Lung (tissue), 17 donors: ENCODE measurements at places on chromosomes 2 and 18. TPM values are rescaled to one million over a fixed set of nuclear protein-coding genes. Genes with fewer than 3 reads are reported as not detected.

Gene CCDC148
- total RNA-seq: 8.6 TPM

DNA sequence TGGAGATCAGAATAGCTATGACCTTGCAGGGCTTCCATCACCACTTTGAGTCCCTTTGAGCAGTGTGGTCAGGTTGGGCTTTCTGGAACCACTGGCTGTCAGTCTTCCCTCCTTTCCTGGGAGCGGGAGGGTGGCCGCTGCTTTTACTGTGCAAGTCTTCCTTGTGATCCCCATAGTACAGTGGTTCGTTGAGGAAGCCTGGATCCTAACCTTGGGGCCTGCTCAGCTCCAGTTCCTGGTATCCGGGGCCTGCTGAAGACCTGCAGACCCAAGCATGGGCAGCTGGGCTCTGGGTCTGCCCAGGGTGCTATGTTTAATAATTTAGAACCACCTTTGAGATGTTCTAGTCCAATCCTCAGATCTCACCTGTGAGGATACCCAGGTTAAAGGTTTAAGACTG lies 104.2 kb downstream of the CLIP4 start:
- no peaks in the 10 kb centered on the region for H3K4me1 ChIP-seq
- H3K36me3 ChIP-seq: no peaks in the 10 kb centered on the region
- DNase-seq: no peak
- H3K27me3 ChIP-seq: no peaks in the 10 kb centered on the region
- no peak overlapping the region for H3K4me3 ChIP-seq

Gene ZNF804A
- total RNA-seq: 0.17 TPM

GRCh38 chr2:203915256-203915655 lies 21.3 kb upstream of the ICOS start:
- no peak overlapping the region for H3K4me3 ChIP-seq
- no peaks in the 10 kb centered on the region for H3K4me1 ChIP-seq

- peaks cover 2% of the 10 kb centered on the region for H3K27me3 ChIP-seq
- peak within 1 kb of the TSS; percentile 95 for H3K27ac ChIP-seq
- H3K4me1 ChIP-seq: no peaks in the 10 kb centered on the region
- H3K4me3 ChIP-seq: peak within 1 kb of the TSS; percentile 85
- peak; percentile 97 for DNase-seq
- H3K36me3 ChIP-seq: no peaks in the 10 kb centered on the region
Measured at GRCh38 chr2:20822535-20823490, at the start of gene LDAH. Gene LDAH, minus strand, starts transcription at chr2:20823101. Its CDS starts 21,638 bp downstream, at chr2:20801463.

Gene SERTAD2
- total RNA-seq: 19.3 TPM

- no peaks in the 10 kb centered on the region for H3K27me3 ChIP-seq
- DNase-seq: no peak
- H3K4me3 ChIP-seq: no peak overlapping the region
- H3K36me3 ChIP-seq: peaks cover 6% of the 10 kb centered on the region
- no peaks in the 10 kb centered on the region for H3K4me1 ChIP-seq
- H3K27ac ChIP-seq: no peak overlapping the region
Measured at GRCh38 chr18:5490753-5491480, 52.9 kb downstream of the EPB41L3 start.

DNA sequence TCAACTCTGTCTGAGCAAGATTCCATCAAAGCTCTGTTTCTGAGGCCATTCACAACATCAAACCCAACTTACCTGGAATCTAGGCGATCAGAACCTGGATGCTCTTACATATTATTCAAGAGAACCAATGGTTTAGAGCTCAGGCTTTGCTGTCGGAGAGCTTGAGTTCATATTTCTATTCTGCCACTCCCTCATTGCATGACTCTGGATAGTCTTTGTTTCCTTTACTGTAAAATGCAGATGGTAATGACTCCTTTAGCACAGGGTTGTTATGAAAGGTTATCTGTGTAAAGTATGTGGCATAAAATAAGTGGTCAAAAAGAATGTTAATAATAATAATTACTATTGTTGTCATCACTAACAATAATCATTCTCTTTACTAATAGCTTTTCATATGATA lies 12.6 kb downstream of the RELCH start:
- H3K4me1 ChIP-seq: no peaks in the 10 kb centered on the region
- H3K36me3 ChIP-seq: no peaks in the 10 kb centered on the region
- H3K27me3 ChIP-seq: no peaks in the 10 kb centered on the region
- H3K4me3 ChIP-seq: no peak overlapping the region
- H3K27ac ChIP-seq: no peak overlapping the region
- no peak for DNase-seq

Gene DPP4
- total RNA-seq: 51.6 TPM

GRCh38 chr2:152874955-152875354 lies 156.5 kb downstream of the ARL6IP6 start:
- H3K36me3 ChIP-seq: no peaks in the 10 kb centered on the region
- H3K27ac ChIP-seq: no peak overlapping the region
- no peaks in the 10 kb centered on the region for H3K4me1 ChIP-seq
- no peak for DNase-seq
- H3K4me3 ChIP-seq: no peak overlapping the region
- no peaks in the 10 kb centered on the region for H3K27me3 ChIP-seq

DNA sequence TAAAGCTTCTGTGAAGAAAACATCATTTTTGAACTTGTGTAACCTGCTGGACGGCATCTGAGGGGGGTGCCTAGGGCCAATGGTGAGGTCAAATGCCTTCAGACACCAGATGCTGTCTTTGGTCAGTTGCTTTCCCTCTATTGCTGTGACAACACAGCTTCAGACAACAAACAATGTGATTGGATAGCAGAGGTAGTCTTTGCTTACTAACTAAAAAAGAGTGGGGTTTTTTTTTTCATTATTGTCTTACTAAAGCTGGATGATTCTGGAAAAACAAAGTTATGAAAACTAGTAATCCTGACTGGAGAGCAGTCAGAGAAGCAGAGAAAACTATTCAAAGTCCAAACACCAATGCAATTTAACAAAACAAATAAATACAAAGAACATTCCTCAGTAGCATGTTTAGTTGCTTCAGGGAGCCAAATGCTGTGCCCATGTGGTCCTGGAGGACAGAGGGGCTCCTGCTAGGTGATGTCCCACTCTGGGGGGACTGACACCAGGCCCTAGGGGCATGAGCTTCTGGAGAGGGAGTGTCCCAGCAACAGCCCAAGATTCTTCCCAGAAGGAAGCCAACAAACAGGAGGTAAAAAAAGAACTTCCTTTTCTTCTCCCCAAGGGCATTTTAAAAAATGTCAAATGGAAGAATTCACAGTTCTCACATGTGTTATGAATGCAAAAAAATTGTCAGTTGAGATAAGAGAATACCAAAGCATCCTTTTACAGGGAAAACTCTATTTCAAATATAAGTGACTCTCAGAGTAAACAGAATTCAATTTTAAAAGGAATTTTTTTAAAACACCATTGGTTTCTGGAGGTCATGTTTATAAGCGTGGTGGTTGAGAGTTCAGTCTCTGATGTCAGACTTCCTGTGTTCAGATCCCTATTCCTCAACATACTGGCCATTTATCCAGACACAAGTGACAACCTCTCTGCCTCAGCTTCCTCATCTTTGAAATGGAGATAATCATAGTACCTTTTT lies 181.1 kb upstream of the PGAP1 start:
- peak overlapping the region; percentile 74 for H3K27ac ChIP-seq
- no peak for DNase-seq
- H3K4me3 ChIP-seq: no peak overlapping the region
- H3K27me3 ChIP-seq: no peaks in the 10 kb centered on the region

GRCh38 chr2:33444967-33445366 lies 31.5 kb upstream of the RASGRP3 start:
- no peaks in the 10 kb centered on the region for H3K4me1 ChIP-seq
- DNase-seq: no peak
- no peaks in the 10 kb centered on the region for H3K36me3 ChIP-seq
- H3K4me3 ChIP-seq: no peak overlapping the region
- no peaks in the 10 kb centered on the region for H3K27me3 ChIP-seq

Gene AQP12B
- 0.15 TPM for total RNA-seq

Gene DPYSL5
- total RNA-seq: not detected
